ENCODE measurements at places on chromosomes 12 and 14.

DNA sequence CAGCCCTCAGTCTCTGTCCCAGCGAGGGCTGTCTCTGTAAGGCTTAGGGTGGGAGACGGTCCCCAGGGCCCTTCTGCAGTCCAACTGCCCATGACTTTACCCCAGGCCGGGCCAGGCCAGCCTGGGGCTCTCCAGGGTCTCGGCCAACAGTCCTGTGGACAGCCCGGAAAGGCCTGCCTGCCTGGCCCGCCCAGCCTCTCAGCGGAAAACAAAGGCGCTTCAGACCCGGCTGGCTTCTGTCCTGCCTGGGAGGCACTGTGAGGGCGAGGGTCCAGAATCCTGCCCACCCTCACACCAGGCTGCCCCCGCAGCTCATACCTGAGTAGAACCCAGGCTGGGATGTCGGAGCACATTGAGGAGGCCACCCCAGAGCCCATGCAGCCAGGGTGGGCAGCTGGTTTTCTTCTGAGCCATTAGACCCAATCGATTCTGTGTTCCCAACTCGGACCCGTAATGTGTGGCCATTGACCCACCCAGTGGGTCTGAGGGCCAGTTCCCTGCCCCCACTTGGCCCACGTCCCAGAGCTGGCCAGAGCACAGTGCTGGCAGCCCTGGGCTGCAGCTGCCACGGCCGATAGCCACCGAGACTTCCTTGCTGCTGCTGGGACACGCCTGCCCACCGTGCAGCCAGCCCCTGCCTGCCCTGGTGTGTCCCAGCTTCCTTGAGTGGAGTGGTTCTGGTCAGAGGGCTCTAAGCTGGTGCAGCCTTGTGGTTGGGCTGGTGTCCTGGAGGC, 1.6 kb downstream of the CRIP2 start:
- no peak for DNase-seq

DNA sequence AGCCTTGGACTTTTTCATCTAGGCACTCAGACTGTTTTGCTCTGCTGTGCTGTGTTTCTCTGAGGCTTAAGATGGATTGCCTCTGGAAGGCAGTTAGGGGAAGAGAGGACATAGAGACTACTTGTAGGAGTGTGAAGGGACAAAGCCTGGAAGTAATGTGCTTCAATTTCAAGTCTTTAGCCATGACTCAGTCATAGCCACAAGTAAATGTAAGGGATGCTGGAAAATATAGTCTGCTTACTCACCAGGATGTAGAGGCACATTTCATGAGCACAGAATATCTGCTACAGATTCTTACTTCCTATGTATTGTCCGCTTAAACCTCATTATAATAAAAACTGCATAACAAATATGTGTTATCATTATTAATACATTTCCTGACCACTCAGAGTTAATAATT, 794.3 kb upstream of the NOVA1 start:
- no peak for DNase-seq

- DNase-seq = no peak
Observed at GRCh38 chr12:89237763-89238162, 114.5 kb downstream of the DUSP6 start.

GRCh38 chr14:91254461-91254860, 10.0 kb upstream of the GPR68 start:
- no peak for DNase-seq

- no peak for DNase-seq
Observed at GRCh38 chr12:5506295-5506694, 74.4 kb downstream of the NTF3 start.

GRCh38 chr14:59314953-59315599, 126.6 kb downstream of the DAAM1 start:
- DNase-seq = no peak

DNA sequence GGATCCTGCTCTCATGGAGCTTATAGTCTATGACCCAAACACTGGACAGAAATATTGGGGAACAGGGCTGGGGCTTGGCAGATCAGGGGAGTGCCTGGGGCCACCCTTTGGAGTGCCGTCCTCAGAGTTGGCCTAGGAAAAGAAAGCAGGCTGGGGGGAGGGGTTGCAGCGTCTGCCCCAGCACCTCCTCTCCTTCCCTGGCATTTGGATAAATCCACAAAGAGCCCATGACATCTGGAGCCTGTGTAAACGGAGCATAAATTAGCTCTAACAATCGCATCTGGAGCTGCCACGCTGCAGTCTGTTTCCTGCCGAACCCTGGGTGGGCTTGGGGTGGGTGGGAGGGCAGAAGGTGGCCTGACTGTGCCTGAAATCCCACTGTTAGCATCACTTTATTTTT, 63.8 kb downstream of the MVK start:
- no peak for DNase-seq

- DNase-seq = no peak
Observed at GRCh38 chr14:98955741-98956070, 316.3 kb downstream of the BCL11B start.

GRCh38 chr14:61562321-61563161, 132.8 kb upstream of the HIF1A start:
- no peak for DNase-seq

GRCh38 chr12:106655577-106655976, 72.8 kb downstream of the RFX4 start:
- no peak for DNase-seq

DNA sequence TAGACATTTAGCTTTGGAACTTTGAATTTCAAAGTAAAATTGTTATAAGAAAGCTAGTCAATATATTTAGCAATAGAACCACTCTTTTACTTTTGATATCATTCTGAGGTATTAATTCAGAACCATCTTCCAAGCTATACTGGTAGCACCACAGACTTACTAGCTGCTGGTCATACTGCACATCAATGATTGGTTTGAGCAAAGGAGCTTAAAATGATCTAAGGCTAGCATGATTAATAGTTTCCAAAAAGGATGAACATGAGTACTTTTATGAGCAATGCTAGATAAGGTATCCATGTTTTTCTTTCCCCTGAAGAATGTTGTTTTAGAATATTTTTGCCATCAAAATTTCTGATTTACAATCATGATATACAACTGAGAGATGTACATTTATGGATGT, 17.2 kb downstream of the CNIH1 start:
- DNase-seq = no peak

- DNase-seq = no peak
Observed at GRCh38 chr12:98856897-98857540, 211.9 kb downstream of the APAF1 start.

GRCh38 chr12:50117057-50117622, 5.1 kb downstream of the COX14 start:
- no peak for DNase-seq

- no peak for DNase-seq
Observed at GRCh38 chr12:112524269-112524668, 105.5 kb downstream of the PTPN11 start.

- no peak for DNase-seq
Observed at GRCh38 chr14:103931422-103931821, 3.2 kb downstream of the TDRD9 start.

DNA sequence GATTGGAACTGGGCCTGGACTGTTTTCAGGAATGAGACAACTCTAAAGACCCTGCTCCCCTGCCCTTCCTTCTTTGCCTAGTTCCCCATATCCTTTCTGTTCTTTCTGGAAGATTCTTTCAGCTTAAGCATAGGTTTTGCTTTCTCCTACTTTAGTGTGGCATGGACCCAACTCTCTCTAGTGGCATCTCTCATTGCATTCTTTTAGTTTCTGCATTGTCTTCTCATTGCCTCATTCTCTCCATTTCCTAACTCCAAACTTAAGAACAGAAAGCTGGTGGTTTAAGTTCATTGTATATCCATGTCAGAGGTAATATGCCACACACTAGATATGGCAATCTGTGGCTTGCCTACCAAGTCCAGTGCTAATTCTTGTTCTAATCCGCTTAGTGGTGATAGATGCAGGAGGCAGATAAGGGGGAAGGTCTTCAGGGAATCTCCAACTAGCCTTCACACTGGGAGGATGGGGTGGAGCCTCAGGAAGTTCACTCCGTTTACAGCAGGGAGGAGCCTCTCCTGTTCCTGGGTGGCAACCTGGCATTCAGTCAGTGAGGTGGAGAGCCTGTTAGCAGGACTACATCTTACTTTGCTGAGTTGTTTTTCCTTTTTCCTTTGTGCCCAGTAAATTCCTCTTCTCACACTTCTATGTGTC, 165.1 kb upstream of the LMNTD1 start:
- DNase-seq = no peak

DNA sequence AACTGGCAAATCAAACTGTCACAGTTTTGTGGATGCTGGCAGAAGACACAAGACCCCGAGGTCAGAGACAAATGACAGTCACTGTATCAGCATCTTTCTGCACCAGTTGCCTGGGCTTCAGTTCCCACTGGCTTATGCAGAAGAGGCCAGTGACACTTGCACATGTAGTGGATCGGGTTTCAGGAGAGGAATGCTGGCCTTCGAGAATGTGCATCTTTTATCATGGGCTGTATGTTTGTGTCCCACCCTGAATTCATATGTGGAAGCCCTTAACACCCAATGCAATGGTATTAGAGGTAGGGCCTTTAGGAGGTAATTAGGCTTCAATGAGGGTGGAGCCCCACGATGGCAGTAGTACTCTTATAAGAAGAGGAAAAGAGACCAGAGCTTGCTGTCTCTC, 150.9 kb downstream of the SLC15A4 start:
- no peak for DNase-seq

GRCh38 chr12:51974646-51975045, 23.1 kb downstream of the ACVR1B start:
- DNase-seq = no peak

GRCh38 chr12:110252716-110253115, 28.3 kb upstream of the ATP2A2 start:
- no peak for DNase-seq

GRCh38 chr12:716506-716905, 35.9 kb upstream of the WNK1 start:
- no peak for DNase-seq

- no peak for DNase-seq
Observed at GRCh38 chr12:66596199-66596598, 82.7 kb downstream of the GRIP1 start.

DNA sequence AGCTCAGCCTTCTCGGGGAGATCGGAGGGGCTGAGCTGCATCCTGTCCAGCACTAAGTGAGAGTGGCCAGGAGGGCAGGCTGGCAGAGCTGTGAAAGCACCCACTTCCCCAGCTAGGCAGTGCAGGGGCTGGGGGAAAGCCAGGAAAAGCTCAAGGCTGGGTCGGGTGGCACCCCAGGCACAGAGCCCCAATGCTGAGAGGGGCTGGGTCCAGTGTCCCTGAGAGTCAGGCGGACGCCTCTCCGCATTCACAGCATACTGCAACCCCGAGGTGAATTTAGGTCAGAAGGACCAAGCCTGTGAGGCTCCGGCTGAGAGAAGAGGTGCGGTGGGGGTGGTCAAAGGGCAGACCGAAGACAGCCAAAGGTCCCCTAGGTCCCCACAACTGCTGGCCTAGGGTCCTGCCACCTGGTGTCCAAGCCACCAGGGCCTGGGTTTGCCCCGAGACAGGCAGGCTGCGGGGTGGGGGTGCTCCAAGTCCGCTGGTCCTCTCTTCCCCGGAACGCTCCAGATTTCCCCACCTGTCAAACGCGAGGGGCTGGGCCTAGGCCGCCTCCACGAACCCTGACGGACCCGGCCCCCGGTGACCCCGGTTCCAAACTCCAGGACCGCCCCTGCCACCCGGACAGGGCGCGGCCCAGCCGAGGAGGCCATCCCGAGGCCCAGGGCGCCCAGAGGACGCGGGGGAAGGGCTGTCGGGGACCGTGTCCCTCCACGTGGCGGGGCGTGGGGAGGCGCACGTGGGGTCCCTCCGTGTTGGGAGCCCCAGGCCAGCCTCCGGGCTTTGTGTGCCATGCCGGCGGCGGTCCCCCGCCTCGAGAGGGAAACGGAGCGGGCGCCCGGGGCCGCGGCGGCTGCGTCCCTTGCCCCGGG, 527 bp downstream of the CAMKK2 start:
- DNase-seq = no peak

GRCh38 chr12:12872139-12872933, 19.0 kb upstream of the GPRC5A start:
- DNase-seq = no peak

- peak; percentile 65 for DNase-seq
Observed at GRCh38 chr14:74018586-74019407, at the start of the genes BBOF1 and ENTPD5. BBOF1 (plus strand) TSS chr14:74019349; CDS start chr14:74019479, 130 bp downstream. ENTPD5 (minus strand) TSS chr14:74019288; CDS start chr14:73988102, 31,186 bp downstream.

DNA sequence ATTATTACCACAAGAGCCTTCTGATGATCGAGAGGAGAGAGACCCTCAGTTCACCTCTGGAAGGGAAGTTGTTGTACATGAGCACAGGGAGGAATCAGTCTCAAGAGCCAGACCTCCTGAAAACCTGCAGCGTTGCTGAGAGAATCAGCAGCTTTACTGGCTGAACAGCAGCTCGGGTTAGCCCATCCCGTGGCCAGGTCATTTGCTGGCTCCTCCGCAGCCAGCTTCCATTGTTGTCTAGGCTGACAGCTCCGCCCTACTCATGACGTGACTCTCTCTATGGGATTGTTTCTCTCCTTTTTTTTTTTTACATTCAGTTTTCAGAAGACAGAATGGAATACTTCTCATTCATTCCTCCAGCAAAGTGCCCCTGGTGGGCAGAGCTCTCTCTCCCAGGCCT, 69.9 kb downstream of the TGFB3 start:
- DNase-seq = no peak

DNA sequence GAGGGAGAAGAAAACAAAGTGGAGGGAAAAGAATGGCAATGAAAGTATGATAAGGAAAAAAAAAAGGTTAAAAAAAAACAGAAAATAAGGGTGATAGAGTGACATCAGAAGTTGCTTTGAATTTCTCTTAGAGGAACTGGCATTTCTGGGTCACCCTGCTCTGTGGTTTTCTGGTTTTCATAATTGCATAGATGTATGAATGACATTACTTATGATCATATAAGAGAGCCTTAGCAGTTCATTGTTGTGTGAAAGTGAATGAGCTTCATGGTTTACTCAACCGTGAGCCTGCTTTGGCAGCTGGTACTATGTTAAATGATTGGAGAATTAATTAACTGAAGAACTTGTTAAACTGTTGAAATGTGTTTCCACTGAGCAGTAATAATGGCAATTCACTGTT, 336.4 kb upstream of the FBXO33 start:
- DNase-seq = no peak

- DNase-seq = peak; percentile 27
Observed at GRCh38 chr14:21191809-21192446, 36.1 kb upstream of the OR5AU1 start.

DNA sequence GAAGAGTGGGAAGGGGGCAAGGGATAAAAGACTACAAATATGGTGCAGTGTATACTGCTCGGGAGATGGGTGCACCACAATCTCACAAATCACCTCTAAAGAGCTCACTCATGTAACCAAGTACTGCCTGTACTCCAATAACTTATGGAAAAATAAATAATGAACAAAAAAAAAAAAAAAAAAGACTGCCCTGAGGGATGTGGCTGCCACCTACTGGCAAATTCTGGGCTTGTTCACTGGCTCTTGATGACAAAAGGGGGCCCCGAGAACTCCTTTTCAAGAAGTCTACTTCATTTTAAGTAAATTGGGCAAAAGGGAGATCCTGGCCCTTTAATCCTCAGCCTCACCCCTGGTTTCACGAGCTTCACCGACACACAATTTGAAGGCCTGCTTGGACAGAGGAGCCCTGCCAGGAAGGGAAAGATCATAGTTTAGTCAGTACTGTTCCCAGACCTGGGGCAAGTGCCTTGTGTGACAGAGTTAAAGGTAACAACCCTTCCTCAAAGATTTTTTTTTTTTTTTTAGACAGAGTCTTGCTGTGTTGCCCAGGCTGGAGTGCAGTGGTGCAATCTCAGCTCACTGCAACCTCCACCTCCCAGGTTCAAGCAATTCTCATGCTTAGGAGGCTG, 26.1 kb upstream of the STAC3 start:
- DNase-seq = no peak

- no peak for DNase-seq
Observed at GRCh38 chr12:12819221-12819620, 6.1 kb downstream of the DDX47 start.

- DNase-seq = no peak
Observed at GRCh38 chr12:11677093-11677492, 27.6 kb downstream of the ETV6 start.
